ENCODE measurements at places on chromosomes 3 and 15.

DNA sequence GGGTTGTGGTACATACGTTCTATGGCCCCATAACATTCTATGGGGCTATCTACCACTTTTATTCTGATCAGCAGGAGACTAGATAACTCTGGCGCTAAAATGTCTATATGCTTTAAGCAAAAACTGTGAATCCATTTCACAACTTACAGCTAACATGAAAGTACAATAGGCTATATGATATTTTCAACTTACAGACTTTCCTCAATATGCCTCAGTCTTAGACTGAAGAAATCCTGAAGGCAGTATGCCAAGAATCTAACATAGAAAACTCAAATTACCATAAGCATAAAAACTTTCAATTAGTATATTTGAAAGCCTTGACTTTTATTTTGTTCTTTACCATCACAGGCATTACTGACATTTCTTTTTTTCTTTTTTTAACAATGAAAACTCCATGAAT lies 81.4 kb downstream of the CBLB start:
- no peak for DNase-seq

GRCh38 chr3:71114610-71115009 lies 468.9 kb downstream of the FOXP1 start:
- DNase-seq, result no peak

- no peak for DNase-seq
Measured at GRCh38 chr3:120155108-120155507, 60.9 kb upstream of the GSK3B start.

- no peak for DNase-seq
Measured at GRCh38 chr3:123071146-123071545, 4.3 kb downstream of the PDIA5 start.

DNA sequence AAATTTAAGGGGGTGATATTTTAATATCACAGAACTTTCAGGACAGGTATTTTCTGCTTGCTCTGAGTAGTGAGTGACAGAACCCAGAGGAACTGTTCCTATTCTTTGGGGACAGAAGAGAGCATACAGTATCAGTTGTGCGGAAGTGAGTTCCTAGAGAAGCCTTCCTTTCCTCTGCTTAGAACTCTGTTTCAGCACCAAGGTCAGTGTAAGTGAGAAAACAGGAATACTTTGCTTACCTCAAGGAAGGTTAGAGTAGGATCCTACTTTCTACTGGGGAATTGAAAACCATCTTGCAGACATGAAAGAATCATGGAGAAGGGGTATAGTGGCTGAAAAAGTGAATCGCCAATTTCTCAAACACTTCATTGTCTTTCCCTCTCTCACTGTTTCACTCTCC lies 542.4 kb downstream of the SQOR start:
- no peak for DNase-seq

- DNase-seq, result no peak
Measured at GRCh38 chr3:196274585-196274984, 12.9 kb downstream of the PCYT1A start.

DNA sequence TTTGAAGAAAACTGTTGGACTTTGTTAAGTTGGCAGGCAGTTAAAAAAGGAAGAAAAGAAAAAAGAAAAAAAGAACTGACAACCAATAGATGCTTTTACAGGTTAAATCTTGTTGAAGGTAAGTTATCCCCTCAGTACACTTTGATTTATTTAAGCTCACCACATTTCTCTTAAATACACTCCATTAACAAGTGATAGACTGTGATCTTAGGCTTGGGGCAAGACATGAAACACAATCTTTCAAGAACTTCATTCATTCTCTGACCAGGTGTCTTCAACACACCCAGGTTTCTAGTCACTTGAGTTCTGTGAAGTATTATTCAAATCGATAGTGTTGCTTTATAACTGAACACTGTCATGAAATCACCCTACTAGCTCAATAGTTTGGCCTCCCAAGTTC lies 751.9 kb downstream of the ROBO1 start:
- no peak for DNase-seq

DNA sequence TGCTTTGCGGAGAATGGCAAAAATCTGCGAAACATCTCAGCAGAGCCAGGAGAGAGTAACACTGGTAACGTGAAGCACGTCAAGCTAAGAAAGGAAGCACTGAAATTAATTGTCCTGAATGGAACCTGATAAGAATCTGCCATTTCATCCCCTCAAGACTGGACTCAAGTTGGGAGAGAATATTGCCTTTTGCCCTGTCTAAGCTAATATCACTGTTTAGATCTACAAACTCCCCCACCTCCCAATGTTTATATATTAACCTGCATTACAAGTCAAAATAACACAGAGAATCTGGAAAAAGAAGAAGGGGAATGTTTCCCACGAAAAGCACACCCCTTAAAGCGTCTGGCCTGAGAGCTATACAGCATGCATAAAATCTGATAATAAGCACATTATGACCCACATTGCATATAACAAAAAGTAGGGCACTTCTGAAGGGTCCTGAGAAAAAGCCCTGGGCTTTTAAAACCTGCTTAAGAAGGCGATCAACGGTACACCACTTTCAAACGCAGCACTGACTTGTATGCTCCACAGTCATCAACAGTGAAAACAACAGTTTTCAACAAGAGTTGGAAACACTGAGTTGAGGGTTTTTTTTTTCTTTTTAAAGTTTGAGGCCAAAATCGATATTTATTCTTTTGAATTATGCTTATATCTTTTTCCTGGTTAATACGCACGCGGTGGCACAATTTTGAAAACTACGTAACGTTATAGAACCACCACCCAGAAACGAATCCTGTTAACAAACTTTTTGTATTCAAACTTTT lies 1.4 kb upstream of the KAT2B start:
- no peak for DNase-seq

GRCh38 chr3:132007617-132008016 lies 27.2 kb downstream of the CPNE4 start:
- no peak for DNase-seq

DNA sequence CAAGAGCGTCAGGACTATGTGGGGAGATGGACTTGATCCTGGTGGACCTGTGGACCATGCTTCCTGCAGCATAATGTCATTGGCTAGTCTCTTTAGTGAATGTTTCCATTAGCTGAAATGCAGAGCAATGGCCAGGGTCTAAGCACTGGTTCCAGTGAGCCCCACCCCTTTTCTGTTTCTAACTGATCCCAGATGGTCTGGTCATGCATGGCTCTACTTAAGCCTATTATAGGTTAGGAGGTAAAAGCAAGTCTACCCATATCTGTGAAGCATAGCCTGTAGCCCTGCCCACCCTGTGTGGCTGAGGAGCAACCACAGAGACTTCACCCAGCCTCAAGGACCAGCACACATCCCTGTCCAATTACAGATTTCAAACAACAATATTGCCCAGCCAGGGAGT lies 419.2 kb downstream of the ZNF385D start:
- DNase-seq, result no peak

DNA sequence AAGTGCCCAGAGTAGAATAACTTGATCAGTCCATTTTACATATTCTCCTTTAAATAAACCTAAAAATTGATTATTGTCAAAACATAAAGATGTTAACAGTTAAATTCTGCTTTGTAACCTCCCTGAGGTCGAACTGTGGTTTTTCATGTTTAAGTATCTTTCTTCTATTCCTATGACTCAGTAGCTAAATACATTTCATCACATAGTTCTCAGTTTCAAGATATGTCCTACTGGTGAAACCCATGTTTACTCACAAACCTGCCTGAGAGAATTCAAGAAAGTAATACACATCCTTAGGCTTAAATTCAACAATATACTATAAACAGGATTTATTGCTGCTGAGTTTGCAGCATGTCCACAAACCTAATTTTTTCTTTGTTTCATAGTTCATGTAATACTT lies 692.9 kb downstream of the ZPLD1 start:
- no peak for DNase-seq

DNA sequence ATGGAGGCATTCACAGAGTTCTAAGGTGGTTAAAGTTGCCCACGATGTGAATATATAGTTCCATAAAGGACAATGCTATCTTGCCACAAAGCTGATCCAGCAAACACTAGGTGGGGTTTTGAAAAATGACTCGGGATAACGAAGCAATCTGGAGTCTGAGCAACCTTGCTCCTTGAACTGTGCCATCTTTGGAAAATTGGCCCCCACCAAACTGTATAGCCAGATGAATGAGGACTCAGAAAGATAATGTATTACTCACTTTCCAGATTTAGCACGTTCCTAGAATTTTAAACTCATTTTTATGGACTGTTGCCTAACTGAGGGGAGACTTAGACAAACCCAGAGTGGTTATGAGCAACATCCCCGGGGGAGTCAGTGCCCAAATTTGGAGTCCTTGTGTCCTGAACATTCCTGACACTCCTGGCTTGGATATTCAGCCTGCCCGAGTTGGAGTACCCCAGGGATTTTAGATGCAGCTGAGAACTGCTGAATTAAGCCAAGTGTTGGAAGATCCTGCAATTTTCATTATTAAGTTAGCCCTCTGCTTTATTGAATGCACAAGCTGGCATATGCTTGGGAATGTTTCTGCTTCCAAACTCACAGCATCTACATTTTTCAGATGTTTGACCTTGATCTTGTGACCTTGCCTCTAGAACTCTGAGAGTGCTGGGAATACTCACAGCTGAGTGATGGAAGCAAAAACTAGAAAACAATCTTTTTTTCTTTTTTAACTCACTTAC lies 8.8 kb upstream of the MAGI1 start:
- no peak for DNase-seq

DNA sequence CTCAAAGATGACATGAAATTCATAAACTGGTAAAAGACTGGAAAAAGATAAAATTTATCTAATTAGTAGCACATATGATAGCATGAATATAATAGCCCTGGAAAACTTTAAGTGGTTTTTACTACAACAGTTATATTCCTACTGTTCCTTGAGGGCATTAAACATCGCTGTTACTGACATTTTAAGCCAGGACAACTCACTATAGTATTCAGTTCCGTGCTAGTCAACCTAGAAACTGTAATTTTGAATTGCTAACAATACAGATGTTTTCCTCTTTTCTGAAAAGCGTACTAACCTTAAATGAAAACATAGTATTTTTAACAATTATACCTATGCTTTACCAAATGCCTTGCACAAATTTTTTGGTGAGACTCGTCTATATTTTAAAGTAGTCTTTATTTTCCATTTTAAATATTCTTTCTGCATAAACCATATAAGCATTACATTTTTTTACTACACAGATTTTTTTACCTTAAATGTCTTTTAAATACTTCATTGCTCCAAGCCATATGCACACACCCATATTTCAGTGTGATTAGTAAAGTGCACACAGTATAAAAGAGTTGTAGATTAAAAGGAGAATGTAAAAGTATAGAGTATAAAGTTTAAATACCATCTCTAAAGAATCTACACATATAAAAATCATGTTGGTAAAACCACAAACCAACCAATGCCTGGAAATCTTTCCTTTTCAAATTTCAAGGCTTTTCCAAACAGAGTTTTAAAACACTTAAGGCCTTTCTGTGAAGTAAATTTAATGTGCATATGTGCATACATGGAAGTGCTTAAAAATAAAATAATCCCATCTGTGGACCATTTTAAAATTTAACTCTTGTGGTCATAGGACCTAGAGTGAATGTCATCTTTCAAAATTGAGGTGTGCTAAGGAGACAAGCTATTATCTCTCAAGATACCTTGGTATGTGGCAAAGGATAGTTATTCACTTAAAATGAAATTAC lies 20.1 kb upstream of the CBLB start:
- DNase-seq, result no peak

- DNase-seq, result no peak
Measured at GRCh38 chr3:133820129-133820528, 14.5 kb downstream of the SRPRB start.

- DNase-seq, result no peak
Measured at GRCh38 chr3:33877187-33877586, 78.8 kb downstream of the PDCD6IP start.

DNA sequence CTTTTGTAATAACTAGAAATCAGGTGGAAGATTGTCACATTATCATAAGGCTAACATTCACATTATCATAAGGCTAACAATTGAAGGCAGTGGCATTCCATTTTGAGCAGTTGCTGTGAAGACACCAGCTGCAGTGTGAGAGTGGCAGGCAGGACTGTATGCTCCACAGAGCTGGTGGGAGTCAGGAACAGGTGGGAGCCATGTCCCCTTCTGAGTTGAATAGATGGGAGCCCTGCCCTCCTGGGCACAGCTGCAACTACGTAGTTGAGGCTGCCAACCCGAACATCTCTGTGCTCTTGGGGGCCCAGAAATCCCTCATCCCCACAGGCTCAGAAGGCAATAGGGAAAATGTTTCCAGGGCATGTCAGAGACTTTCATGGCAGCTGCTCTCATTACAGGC lies 1627.6 kb downstream of the SI start:
- DNase-seq, result no peak

DNA sequence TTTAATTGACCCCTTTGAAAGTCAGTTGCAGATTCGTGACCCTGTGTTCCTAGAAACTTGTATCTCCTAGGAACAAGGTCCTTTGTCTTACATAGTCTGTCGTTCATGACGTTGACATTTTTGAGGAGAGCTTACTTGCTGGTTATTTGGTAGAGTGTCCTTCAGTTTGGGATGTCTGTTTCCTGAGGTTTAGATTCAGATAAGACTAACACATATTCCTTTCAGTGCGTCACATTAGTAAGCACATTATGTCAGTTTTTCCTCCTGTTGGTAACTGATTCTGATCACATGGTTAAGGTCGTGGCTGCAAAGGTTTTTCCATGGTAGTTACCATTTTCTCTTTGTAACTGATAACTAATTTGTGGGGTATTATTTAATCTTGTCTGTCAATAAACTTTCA lies 80.8 kb downstream of the PCCB start:
- no peak for DNase-seq

DNA sequence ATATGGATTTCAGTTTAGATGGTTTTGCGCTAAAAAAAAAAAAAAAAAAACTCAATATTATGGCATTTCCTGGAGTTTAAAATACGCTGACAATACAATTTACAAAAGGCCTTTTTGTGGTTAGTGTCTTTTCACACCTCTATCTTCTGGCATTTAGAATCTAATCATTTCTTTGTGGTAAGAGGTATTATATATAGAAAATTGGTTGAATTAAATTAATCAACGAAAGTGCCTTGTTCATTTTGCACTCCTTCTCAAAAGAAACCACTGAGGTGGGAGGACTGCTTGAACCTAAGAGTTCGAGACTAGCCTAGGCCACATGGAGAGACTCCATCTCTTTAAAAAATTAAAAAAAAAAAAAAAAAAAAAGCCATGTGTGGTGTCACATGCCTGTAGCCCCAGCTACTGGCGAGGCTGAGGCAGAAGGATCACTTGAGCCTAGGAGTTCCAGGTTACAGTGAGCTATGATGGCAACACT lies 90.0 kb upstream of the ICE2 start:
- DNase-seq, result no peak
